Stimulated activated CD8-positive, alpha-beta memory T cell treated with anti-CD3 and anti-CD28 coated beads, Interleukin-7, amount 100 ng/mL, for 1 hour (primary cell): ENCODE measurements at places on chromosomes 2 and 18.

DNA sequence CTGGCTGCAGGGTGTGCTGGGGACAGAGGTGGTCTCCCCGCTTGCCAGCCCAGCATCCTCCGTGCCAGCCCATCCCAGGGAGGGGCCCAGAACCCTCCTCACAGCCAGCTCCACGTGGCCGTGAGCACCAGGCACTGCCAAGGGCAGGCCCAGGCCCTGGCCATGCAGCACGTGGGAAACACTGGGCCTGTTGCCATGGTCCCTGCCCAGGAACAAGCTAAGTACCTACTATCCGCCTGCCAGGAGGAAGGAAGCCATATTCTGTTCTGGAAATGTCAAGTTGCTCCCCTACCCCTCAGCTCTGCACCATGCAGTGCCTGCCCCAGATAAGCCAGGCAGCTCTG lies 250.6 kb downstream of the CYP26B1 start:
- no peak for DNase-seq

DNA sequence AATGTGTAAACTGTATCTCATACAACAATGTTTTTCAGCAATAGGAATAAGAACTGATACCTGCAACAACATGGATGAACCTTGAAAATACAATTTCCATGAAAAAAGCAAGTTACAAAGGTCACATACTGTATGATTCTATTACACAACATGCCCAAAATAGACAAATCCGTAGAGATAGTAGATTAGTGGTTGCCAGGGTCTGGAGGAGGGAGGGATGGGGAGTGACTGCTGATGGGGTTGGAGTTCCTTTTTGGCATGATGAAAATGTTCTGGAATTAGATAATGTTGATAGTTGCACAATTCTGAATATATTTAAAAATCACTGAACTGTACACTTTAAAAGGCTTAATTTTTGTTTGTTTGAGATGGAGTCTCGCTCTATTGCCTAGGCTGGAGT lies 33.8 kb downstream of the UBXN4 start:
- DNase-seq = no peak

DNA sequence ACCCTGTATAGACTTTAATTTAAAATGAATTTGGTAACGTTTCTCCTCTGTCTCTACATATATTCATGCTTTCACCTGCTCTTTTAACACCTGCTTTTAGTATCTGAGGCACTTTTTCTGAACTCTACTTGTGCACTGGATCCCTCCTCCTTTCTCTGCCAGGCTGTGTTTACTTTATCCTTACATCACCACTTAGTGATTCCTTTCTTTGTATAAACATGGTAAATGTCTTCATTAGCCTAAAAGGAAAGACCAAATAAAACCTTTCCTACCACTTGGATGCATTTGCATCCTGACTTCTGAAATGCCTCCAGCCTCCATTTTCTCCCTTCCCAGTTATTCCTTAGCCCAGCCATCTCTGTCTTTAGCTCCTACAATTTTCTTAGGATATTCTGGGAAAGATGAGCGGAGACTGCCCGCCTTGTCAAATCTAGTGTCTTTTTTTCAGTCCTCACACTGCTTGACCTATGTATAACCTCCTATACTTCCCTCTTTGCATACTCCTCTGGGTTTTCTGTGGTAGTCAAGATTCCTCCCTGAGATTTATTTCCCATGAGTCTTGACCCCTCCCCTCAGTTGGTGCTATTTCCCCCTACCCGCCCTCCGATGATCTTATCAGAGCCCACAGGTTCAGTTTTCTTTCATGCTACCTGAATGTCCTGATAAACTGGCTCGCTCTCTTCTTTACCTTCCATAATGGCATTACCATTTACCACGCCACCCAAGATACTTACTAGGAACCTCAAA lies 44.8 kb downstream of the REL start:
- no peak for DNase-seq

GRCh38 chr2:236157815-236158498 lies 10.2 kb downstream of the GBX2 start:
- DNase-seq = no peak

- DNase-seq = no peak
These were observed 363.3 kb upstream of the TFPI start for GRCh38 chr2:187917535-187917934.

DNA sequence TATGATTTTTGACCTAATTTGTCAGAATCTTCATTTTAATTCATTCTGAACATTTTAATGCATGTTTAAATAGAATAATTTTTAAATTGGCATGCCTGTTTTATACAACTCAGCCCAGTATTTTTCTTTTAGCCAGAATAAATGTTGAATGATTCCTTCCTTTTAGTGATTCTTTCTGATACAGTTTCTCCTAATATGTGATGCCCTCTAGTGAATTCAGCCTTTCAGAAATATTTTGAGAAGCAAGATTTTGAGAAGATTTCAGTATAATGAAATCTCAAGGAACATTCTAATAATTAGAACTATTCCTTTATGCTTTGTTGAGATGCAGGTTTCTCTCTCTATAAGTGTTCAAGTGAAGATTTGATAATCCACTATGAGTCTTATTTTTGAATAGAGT lies 28.5 kb downstream of the LCLAT1 start:
- DNase-seq = no peak

DNA sequence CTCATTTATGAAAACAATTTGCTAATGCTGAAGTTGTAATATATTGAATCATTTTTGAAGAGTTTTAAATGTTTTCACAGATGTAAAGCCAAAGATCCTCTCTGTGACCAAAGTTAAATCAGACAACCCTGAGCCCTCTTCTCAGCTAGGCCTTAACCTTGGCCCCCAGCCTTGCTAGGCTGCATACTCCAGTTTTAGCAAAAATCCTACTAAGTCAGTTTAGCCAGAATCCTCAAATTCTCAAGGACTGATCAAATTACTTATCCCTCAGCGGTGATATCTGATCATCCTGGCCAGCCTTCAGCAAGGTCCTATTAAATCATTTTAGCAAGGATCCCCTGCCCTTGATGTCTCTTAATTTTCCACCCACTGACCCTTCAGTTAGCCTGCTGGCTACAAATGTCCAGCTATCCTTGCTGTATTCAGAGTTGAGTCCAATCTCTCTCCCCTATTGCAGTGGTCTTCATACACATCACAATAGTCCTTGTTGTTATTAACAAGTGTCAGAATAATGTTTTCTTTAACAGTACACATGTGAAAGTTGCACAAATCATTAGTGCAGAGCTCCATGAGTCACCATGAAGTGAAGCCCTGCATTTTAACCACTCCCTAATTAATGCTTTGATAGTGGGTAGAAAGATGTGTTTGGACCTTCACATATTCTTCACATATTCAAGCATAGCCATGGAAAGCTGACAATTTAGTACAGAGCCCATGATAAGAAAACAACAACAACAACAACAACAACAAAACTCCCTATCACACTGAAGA lies 206.4 kb downstream of the NBAS start:
- no peak for DNase-seq

DNA sequence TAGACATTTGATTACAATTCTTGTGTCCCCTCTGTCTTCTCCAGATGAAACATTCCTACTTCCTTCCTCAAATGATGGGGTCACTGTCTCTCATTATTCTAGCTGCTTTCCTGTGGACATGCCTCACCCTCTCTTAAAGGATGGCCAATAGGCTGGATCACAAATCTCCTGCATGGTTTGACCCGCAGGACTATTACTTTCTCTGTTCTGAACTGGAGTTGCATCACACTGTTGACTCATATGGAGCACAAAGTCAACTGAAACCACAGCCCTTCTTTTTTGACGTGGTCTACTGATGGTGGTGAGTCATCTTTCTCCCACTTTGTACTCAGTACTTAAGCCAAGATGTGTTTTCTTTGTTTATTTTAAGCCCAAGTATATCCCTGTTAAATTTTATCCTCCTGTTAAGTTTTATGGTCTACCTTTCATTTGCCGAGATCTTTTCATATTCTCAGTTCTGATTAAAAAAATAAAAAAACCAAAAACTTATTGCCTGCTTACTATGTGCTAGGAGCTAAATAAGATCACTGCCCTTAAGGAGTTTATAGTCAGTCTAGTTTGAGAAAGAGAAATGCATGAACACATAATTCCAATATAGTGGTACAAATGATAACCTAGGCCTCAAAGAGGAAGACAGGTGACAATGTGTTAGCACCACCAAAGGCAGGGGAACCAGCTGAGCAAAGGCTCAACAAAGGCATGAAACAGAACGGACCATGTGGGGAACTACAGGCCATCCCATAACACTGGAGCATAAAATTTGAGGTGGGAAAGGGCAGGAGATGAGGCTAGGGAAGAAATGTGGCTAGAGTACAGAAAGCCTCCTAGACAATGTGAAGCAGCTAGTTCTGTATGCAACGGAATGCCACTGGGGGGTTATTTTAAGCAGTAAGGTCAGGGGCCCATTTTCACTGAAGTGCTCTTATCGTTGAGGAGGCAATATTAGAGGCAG lies 67.6 kb upstream of the ZFP36L2 start:
- DNase-seq = no peak

DNA sequence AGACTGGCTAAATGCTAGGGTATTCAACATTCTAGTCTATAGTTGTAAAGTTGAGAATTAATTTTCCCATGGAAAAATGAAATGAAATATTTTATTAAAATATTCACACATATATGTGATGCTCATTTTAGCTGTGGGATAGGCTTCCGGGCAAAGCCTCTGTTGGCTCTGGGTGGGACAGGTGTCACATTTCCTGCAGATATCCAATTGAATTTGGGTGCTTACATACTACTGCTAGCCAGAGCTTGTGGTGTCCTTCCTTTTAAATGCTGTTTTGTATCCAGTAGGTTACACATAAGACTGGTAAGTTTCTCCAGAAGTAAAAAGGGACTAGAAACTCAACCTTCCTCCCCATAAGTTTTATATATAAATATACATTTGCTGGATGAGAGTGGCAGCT lies 73.8 kb downstream of the RPRM start:
- DNase-seq = no peak

GRCh38 chr2:1892529-1893250 lies 148.4 kb upstream of the PXDN start:
- DNase-seq = no peak

DNA sequence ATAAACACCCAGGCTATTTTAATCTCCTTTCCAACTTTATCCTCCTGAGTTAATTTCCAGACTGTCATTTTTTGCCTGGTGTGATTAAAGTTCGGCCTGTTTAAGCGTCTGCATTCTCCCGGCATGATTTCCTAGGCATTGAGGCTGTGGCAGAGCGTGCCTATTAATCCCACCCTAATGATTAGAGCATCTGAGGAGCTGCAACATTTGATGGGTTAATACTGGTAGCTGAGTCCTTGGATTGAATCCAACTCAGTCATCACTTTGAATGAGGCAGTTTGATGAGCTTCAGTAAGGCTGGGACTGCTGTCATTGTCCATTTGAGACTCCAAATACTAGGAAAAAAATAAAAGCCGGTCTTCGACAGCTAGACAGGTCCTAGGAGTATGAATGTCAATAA lies 882.5 kb downstream of the SLC4A3 start:
- no peak for DNase-seq

GRCh38 chr2:63740943-63741342 lies 100.8 kb upstream of the UGP2 start:
- DNase-seq = no peak

- no peak for DNase-seq
These were observed 175.7 kb upstream of the HAAO start for GRCh38 chr2:42967959-42968674.

DNA sequence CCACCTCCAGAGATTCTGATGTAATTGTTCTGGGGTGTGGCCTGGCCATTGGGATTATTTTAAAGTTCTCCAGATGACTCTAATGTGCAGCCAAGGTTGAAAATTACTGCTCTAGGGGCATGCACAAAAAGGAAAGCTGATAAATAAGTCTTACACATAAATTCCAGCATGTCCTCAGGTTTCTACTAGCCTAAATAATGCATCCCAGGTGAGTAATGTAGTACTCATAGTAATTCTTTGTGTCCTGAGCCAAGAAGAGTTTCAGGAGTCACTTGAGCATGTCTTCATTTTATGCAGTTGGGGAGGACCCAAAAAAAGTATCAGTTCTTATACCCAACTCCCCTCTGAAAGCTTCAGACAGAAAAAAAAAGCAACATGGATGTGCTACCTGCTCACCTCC lies 130.1 kb upstream of the SP5 start:
- DNase-seq = no peak

- no peak for DNase-seq
These were observed 583.0 kb downstream of the IRS1 start for GRCh38 chr2:226216575-226216974.

DNA sequence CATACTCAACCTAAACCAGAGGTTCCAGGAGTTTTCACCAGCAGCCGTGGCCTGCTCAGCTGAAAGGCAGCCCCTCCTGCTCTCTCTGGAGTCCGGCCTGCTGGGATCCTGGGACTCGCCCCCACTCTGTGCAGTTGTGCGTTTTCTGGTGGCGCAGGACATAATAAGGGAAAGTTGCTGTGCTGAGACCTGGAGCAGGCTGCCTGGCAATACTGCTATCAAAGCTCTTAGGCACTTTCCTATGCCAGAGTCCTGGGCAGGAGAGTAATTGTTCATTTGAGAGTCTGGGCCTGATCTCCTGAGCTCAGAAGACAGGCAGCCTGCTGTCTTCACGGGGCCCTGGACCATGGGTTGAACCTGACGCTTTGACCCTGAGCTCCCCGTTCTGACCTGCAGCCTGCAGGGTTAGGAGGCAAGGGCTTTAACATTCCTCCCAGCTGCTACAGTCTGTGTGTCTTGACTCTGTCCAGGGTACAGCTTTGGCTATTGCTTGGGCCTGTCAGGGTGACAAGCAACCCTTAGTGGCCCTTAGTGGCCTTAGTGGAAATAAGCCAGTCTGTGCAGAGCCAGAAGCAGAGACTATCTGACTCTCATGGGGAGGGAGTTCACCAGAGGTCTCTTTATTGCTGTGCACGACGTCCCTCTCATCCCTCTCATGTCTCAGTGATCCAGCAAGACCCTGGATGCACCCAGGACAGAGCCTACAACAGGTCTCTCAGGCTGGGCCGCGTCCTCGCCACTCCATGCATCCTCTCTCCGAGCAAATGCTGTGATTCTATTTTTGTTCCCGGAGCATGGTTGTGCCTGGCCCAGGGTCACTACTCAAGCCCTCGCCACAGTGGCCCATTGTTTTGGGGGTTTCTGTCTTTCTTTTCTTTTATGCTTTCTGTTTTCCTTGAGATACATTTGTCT lies 60.6 kb downstream of the ACKR3 start:
- DNase-seq = no peak

GRCh38 chr2:18482666-18483065 lies 77.8 kb downstream of the RDH14 start:
- no peak for DNase-seq

DNA sequence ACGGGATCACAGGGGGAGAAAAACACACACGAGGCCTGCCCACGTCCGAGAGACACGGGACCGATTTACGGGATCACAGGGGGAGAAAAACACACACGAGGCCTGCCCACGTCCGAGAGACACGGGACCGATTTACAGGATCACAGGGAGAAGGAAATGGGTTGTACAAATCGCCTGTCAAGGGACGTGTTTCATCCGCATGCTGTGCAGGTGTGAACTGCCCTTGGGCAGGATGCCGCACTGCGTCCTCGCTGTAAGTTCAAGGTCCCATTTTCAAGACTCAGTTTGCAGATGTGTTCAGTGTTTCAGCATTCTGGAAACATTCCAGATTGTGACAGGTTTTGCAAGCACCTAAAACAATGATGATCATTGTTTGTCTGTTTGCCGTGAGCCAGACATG lies 2.3 kb upstream of the KCNG2 start:
- DNase-seq = no peak

GRCh38 chr18:7619676-7620075 lies 52.6 kb downstream of the PTPRM start:
- DNase-seq = no peak

GRCh38 chr18:49071778-49072177 lies 121.0 kb upstream of the SMAD7 start:
- no peak for DNase-seq
